ENCODE measurements at places on chromosomes 7 and 10. TPM values are rescaled to one million over a fixed set of nuclear protein-coding genes. Genes with fewer than 3 reads are reported as not detected.

DNA sequence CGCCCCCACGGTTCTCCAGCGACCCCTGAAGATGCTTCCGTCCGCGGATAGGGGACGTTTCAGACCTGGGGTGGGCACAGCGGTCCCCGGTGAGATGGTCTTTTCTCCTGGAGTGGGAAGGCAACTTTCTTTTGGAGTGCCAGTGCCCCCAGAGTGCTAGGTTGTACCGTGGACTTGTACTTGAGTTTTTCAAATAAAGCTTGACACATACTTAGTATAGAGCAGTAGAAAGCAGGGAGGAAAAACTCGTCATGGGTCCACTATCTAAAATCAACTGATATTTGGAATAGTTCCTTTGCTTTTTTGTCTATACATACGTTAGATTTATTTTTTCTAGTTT is 28.4 kb downstream of the RBM20 start:
- no peak for DNase-seq

DNA sequence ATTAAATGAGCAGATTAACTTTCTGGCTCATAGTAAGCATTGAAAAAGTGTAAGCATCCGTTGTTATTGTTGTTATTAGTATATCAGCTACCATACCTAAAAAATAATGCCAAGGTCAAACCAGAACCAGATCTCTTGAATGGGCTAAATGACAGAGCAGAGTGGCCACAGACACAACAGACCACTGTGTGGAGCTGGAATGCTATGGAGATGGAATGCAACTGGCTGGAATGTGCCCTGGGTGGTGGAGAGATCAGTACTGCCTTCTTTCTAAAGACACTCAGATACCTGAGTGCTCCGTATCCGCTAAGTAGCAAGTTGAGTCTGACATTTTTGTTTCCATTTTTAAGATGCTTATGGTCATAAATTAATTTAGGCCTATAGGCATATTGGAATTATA is 20.5 kb upstream of the DNAJB12 start:
- DNase-seq, result no peak

- no peak for DNase-seq
Observed at GRCh38 chr7:33757050-33757449, 148.3 kb upstream of the BMPER start.

- no peak for DNase-seq
Observed at GRCh38 chr10:88992921-88993524, 2.4 kb downstream of the FAS start.

The DNAJC12 gene
- total RNA-seq, result 12.0 TPM

GRCh38 chr7:120833546-120833945 is 24.4 kb downstream of the TSPAN12 start:
- DNase-seq, result no peak

GRCh38 chr7:110017405-110017804 is 1073.5 kb upstream of the LRRN3 start:
- DNase-seq, result no peak

The GIMAP8 gene
- not detected for total RNA-seq

DNA sequence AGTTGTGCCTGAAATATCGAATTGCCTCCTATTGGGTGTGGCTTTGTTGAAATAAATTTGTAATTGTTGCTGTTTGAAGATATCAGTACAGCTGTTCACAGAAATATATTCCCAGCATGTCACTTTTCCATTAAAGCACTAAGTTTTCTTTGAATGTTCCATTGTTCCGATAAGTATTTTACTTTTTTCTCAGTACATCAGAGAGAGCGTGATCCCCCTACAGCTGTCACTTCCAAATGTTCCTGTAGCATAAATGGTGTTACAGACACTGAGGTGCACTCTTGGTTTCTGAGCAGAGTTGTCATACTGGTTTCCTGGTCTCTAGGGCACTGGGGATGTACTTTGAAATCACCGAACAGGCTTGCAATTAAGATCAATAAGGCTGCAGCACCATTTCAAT is 189.2 kb downstream of the CCSER2 start:
- no peak for DNase-seq

- no peak for DNase-seq
Observed at GRCh38 chr10:95242581-95243317, 48.1 kb downstream of the PDLIM1 start.

All from osteocyte (in vitro differentiated cells).